Cortex of kidney (tissue), 1 donor: ENCODE measurements at places on chromosomes 7 and 10.
A peak's percentile ranks its signal among the peaks of the same experiment; 100 is the strongest.

GRCh38 chr10:93404048-93404354 lies 78.1 kb downstream of the MYOF start:
- no peak for DNase-seq

DNA sequence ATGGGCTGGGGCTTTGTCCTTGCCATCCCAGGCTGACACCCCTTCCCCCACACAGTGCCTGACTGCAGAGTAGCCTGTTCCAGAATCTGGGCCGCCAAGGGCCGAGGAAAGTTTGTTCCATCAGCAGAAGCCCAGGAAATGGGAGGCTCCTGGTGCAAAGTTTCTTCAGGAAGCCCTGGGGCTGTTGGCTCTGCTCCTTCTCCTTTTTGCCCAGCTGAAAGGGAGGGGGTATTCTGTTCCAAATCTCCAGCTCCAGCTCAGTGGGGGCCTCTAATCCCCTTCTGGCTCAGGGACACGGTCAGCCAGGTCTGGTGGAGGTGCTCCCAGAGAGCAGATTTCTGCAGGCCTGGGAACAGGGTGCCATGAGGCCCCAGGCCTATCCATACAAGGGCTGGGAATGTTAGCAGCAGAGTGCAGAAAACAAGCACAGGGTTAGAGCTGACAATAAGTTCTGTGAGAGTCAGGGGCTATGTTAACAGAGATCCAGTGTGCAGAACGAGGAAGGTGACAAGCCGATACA lies 399.5 kb downstream of the RPS24 start:
- DNase-seq = no peak

DNA sequence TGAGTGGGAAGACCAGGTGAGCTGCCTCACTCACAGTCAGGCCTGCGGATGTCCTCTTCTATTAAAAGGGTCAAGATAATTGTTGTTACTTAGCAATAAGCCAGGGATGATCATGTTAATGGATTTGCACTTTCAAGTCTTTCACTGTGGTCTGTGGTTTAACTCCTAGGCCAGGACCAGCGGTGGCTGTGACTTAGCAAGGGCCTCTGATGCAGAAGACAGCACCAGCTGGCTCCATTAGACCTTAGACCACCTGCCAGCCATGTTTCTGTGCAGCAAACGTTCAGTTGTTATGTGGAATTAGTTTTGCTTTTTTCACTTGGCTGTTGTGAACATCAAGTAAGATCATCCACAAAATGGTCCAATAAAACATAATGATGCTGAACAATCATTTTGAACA lies 537.3 kb downstream of the TNS3 start:
- DNase-seq = no peak

DNA sequence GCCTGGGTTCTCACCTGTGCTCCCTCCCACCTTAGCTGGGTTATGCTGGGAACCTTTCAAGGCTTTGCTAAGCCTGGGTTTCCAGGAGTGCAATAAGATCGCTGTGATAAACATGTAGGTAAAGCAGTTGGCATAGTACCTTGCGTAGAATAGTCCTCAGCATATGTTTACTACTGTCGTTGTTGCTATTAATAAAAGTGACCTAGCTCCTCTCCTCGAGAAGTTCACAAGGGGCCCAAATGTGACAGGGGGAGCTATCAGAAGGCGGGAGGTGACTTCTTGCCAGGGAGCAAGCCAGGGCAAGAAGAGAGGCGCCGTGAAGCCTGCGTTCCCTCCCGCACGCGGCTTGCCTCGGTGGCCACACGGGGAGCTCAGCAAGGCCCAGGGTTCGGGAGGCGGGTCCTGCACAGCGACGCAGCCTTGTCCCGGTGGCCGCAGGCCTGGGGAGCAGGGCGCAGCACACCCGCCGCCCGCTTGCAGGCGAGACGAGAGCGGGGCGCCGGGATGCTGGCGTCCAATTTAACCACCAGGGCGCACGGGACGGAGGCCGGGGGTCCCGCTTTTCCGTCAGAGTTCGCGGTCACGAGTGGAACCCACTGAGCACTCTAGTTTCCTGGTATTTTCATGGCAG lies 106.2 kb downstream of the SNX10 start:
- DNase-seq = peak; percentile 9

DNA sequence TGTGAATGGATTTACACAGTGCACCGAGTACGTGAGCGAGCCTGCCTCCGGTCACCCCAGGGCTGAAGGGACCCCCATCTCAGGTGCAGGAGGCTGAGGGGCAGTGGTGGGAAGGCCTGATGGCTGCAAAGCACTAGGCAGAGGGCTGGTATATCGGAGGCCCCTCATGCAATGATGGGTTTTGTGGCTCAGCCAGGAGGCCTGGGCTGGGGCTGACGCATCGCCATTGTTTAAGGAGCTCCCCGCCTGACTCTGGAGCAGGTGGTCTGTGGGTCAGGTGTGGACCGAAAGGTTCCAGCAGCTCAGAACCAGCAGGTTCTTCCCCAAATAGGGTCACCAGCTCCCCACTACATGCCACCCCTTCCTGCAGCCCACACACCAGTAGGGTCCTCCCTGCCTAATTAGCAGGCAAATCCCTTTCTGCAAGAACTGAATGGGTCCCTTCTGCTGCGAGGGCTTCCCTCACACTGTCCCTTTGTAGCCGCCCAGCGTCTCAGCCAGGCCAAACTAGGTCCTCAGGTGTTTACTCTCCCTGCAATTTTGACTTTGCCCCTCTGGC lies 33.0 kb downstream of the OAT start:
- no peak for DNase-seq
